ENCODE measurements at places on chromosomes 12 and 14.

GRCh38 chr14:52153939-52154338, 85.1 kb upstream of the NID2 start:
- no peak for DNase-seq

DNA sequence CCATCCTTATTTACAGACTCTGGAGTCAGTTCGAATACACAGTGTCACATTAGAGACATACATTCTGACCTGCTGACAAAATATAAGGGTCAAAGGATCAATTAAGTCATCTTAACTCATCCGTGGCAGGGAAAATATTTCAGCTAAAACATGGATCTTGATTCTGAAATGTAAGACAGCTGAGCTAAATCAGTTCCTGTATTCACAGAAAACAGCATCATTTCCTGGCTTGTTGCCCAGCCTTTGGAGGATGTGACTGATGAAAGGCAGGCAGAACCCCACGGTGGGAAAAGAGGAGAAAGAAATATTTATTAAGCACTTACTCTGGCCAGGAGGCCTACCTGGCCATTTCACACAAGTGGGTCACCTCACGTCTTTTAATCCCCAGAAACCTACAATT, 101.9 kb downstream of the GAS2L3 start:
- DNase-seq: no peak

- peak; percentile 22 for DNase-seq
Measured at GRCh38 chr14:104130974-104131651, 7.3 kb upstream of the KIF26A start.

DNA sequence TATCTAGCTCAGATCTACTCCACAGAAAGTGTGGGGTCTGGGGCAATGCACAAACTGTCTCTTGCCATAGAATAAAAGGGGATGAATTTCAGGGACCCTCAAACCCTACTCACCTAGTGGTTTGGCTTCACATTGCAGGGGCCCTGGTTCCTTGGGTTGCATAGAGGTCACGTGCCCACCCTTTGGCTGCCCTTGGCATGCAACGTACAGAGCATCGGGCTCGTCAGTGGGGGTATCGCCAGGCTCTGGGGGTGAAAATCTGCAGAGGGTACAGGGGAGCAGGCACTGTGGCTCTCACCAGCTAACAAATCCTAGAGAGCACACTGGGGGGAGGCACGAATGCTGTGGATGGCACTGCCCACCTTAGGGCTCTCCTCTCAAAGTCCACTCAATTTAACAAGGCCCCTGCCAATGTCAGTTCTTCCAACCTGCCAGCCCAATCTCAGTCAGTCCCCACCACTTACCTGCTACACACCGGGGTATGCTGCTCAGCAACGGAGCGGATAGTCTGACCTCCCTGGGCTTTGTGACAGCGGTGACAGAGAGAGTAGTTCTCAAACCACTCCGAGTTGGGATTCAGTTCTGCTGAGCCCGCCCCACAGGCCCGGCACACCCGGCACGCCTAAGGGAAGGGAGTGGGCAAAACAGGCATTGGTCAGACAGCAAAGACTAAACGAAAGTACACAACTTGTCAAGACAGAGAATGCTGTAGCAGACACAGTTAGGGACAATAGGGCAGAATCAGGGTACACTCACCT, 8.0 kb downstream of the KMT2D start:
- no peak for DNase-seq

DNA sequence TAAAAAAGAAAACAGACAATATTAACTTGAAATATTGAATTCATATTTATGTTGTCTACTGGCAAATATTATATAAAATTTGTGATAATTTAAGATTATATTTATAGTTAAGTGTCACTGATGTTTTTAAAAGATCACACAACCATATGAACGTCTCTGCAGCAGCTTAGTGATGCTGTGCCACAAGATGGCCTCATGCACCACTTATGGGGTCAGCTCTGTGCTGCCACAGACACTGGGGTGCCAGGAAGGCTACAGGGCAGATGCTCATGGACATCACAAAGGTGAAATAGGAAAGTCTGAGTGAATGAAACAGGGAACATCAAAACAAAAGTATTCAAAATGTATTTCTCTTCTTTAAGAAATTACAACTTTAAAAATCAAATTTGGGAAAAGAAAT, 13.1 kb downstream of the ATXN3 start:
- DNase-seq: no peak

- DNase-seq: no peak
Measured at GRCh38 chr12:66417217-66417616, 114.9 kb downstream of the HELB start.

- DNase-seq: no peak
Measured at GRCh38 chr12:26028953-26029735, 70.7 kb downstream of the RASSF8 start.

GRCh38 chr12:749751-750270, 2.6 kb upstream of the WNK1 start:
- DNase-seq: no peak

GRCh38 chr12:12958886-12959285, 6.9 kb upstream of the GPRC5D start:
- no peak for DNase-seq

DNA sequence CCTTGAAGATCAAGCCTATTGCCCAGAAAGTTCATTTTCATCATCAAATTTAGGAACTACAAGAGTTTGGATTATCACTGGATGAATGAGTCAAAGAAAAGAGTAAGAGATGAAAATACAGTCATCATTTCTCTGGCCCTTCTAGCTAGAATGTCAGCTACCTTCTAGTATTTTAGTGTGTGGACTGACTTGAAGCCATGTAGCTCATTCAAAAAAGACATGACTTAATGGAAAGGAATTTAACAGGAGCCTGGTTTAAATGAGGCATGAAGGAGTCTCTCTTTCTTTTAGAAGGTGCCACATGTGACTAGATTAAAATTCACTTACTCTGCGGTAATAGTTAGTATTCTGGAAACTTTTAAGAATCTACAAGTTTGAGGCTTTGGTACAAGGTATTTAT, 7.1 kb downstream of the PTHLH start:
- DNase-seq: no peak

GRCh38 chr12:83404521-83404920, 717.8 kb downstream of the TMTC2 start:
- no peak for DNase-seq

DNA sequence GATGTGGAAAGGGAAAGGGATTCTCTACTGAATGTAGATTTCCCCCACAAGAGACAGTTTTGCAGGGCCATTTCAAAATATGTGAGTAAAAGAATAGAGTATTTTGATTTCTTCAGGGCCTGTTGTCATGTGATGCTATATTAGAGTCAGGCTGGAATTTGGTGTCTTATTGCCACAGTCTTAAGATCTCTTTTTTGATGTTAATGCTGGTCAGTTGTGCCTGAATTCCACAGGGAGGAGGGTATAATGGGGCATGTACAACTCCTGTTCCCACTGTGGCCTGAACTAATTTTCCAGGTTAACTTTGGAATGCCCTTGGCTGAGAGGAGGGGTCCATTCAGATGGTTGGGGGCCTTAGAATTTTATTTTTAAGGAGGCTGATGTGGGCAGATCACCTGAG, 111.0 kb upstream of the MAX start:
- DNase-seq: no peak

- DNase-seq: no peak
Measured at GRCh38 chr12:4434301-4434700, 11.3 kb downstream of the FGF6 start.

- DNase-seq: peak; percentile 72
Measured at GRCh38 chr14:33996462-33996861, 45.6 kb upstream of the EGLN3 start.

GRCh38 chr14:99187858-99188257, 84.1 kb downstream of the BCL11B start:
- no peak for DNase-seq

- DNase-seq: no peak
Measured at GRCh38 chr12:89571491-89572195, 45.8 kb upstream of the POC1B start.

DNA sequence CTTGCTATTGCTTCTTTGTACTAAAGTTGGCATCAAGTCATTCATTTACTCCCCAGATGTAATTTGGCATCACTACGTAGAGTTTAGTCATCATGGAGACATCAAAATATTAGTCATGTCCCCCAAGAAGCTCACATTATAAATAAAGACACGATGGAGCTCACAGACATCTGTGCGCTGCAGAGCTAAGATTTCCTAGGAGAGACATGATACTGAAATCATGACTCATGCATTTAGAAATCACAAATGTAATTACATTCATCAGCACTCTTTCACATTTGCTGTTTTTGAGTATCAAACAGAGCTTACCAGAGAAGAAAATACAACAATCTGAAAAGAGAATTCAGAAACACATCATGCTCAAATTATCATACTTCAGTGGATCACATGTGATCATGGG, 169.8 kb downstream of the LRIG3 start:
- no peak for DNase-seq

DNA sequence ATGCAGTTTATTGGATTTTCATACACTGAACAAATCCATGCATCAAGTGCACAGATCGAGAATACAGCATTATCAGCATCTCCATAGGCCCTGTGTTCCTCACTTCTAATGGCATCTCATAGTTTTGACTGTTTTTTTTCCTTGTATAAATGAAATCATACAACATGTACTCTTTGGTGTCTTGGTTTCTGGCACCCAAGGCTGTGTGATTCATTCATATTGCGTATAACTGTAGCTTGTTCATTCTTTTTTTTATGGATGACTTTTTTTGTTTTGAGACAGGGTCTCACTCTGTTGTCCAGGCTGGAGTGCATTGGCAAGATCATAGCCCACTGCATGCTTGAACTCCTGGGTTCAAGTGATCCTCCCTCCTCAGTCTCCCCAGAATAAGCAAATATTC, 14.3 kb downstream of the RASSF8 start:
- DNase-seq: no peak

GRCh38 chr14:58535044-58535443, 102.7 kb upstream of the DACT1 start:
- DNase-seq: no peak

DNA sequence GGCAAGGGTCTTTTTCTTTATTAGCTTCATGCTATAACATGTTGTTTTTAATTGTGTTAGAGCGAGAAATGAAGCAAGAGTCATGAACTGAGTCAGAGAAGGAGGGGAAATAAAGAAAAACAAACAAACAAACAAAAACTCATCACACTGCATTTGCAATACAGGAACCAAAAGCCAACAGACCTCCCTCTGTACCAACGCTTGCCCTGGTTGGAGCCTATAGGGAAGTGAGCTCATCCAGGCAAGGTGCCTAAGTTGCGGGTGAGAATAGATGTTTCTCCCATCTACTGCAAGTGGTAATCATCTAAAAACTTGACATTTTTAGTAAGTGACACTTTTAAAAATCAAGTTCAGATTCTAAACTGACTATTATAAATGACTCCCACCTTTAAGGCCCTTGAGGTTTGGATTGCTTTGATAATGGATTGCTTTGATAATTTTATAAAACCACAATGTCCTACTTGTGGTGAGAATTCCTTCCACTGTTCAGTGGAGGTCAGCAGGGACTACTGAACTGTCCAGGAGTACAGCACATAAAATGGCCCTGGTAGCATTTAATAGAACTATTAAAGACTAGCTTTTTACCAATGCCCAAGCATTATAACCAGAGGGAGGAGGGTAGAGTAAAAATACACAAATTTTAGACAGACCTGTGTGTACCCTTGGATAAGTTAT, 31.3 kb downstream of the SLC38A1 start:
- DNase-seq: no peak

DNA sequence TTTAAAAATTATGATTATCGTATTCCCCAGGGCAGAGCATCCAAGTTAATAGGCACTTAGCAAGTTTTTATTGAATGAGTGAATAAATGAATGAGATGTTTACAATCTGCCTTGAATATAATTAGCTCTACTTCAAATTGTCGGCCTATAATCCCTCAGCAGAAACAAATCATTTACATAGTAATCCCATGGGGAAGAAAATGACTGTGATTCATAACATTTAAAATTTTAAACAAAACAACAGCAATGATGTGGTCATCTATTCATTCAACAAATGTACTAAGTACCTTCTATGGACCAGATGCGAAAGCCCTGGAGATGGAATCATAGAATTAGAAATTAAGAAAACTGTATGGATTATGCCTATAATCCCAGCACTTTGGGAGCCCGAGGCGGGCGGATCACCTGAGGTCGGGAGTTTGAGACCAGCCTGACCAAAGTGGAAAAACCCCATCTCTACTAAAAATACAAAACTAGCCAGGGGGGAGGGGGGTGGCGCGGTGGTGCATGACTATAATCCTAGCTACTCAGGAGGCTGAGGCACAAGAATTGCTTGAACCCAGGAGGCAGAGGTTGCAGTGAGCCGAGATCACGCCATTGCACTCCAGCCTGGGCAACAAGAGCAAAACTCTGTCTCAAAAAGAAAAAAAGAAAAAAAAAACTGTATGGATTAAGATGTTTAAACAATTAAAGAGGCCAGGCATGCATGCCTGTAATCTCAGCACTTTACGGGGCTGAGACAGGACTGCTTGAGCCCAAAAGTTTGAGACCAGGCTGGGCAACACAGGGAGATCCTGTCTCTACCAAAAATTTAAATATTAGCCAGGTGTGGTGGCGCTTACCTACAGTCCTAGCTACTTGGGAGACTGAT, 17.7 kb upstream of the MDM2 start:
- no peak for DNase-seq

GRCh38 chr14:70879448-70879847, 27.8 kb upstream of the PCNX1 start:
- no peak for DNase-seq

DNA sequence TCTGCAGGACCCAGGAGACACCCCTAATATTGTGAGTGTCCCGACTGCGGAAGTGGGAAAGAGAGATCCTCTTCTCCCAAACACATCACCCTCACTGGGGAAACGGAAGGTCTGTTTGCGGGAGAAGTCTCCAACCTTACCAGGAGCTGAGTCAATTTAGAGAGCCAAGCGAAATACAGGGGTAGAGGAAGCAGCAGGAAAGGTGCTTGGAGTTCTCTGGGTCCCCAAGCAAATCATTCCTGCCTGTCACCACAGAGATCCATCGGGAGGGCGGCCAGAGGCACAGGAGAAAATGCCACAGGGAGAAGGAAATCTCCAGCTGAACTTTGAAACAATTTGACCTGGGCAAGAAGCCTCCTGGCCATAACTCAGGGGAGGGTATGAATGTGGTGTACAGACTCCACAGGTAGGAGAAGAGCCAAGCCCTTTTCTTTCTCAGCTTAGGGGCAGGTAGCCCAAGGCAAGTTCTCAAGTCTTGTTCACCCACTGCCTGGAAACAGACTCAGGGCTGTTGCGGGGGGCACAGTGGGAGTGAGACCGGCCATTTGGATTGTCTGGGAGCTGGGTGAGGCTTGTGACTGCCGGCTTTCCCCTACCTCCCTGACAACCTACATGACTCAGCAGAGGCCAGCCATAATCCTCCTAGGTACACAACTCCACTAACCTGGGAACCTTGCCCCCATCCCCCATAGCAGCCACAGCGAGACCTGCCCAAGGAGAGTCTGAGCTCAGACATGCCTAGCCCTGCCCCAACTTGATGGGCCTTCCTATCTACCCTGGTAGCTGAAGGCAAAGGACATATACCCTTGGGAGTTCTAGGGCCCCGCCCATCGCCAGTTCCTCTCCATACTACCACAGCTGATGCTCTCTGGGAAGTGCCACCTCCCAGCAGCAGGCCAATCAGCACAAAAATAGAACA, 211.9 kb upstream of the ARHGAP5 start:
- DNase-seq: no peak
